ENCODE measurements at places on chromosomes 2 and 18.

GRCh38 chr18:34730774-34731173 is 20.7 kb downstream of the DTNA start:
- no peak for DNase-seq

- DNase-seq: peak; percentile 9
Measured at GRCh38 chr2:15760232-15760910, 168.7 kb downstream of the DDX1 start.

GRCh38 chr18:36830158-36830495 is 1.2 kb downstream of the KIAA1328 start:
- DNase-seq: no peak

DNA sequence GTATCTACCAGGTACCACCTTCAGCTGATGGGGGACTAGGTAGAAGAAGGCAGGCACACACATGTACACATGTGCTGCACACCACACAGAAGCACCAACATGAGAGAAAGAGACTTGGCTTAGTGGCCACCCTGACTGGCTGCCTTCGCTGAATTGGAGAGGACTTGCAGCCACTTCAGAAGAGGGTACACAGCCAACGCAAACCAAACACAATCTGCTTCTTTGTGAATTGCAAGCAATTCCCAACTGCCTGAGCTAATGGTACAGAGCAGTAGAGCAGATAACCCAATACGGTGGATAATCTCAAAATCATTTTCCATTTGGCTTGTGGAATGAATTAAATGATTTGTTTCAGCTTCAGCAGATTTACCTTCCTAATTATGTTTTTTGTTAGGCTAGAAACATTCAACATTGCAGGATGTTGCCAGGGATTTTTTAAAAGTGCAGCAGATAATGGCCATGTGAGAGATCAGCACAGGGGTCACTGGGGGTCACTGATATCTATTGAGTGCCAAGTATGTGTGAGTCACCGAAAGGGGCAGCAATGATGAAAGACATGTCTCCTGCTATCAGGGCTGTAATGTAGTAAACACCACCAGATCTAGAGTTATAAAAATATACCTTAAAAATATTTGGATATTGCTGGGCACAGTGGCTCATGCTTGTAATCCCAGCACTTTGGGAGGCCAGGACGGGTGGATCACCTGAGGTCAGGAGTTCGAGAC is 652.6 kb downstream of the BCL11A start:
- no peak for DNase-seq

GRCh38 chr18:13614641-13615288 is 111.6 kb downstream of the FAM210A start:
- peak; percentile 79 for DNase-seq

- DNase-seq: no peak
Measured at GRCh38 chr2:217366266-217366895, 506.5 kb upstream of the TNP1 start.

GRCh38 chr2:42169874-42170521 is 845 bp downstream of the EML4 start:
- no peak for DNase-seq
